ENCODE measurements at places on chromosomes 7 and 10.

GRCh38 chr7:84686373-84686772 lies 491.8 kb upstream of the SEMA3A start:
- no peak for DNase-seq

DNA sequence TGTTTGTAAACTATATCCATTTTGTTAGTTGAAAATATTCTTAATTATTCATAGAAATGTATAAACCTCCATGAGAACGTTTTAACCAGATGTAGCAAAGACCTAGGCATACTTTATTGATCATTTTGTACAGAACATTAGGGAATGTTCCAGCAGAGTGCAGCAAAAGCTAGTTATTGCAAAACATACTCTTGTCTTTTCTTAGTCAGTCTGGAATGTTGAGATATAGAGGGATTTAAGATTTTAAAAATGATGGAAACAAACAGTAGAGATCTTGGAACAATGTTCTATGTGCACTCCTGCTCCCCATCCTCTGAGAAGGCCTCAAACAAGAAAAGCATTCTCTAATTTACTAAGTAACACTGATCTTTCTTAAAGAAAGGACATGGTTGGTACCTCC lies 292.1 kb downstream of the BBS9 start:
- DNase-seq = no peak

DNA sequence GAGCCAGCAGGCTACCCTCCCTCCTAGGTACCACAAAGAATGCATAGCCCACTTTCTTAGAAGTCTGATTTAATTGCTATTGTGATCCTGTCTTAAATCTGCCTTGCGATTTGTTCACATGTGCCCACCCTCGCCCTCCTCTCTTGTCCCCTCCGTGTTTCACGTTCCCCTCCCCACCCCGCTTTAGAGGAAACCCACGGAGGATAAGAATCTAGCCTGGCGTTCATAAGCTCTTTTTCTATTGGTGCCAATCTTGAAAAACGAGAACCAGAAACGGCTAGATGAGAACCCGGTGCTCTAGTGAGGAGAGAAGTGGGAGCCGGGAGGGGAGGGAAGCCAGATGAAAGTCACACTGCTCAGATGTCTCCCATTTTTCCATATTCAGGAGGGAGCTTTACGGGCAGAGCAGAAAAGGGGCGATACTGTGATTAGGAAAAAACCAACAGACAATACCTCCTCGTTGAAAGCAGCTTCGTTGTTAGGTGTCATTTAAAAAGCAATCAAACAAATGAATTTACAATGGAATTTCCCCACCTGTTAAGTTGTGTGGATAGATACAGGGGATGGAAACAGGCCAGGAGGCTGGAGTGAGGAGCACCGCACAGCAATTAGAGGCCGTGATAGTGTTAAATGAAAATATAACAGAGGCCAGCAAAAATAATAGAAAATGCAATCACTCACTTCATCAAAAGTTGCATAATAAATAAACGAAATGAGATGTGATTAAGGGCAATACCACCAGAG lies 272.1 kb downstream of the GATA3 start:
- no peak for DNase-seq

DNA sequence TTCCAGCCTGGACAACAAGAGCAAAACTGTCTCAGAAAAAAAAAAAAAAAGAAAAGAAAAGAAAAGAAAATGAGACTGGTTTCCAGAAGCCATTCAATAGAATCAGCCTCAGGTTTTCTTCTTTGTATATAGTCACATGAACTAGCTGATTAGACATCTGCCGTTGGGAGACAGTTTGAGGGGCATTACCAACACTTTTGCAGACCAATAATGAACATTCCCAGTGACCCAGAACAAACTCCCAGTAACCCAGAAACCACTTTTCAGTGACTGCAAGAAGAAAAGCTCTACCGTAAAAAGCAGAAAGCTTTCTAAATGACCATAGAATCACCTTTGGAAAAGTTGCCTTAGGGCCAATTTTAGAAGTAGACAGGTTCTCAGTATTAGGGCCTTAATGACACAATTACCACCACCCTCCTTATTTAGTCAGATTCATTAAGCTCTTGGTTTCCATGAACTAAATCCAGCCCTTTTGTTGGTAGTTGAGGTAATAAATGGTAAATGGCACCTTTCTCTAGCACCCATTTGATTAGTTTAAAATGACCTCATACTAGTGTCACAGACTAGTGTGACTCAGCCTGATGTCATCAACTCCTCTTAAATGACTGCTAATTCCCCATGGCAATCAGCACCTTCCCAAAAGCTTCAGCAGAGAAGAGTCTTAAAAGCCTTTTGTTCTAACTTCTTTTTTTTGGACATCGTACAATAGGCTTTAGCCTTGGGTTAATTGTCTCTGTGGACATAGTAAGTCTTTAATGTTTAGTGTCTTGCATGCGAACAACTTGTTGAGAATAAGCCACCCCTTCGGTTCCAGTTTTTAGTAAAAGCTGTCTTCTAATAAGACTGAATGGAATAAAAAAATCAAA lies 33.6 kb upstream of the XRCC2 start:
- DNase-seq = no peak

Measured in HTR-8/SVneo (cell line).